ENCODE measurements at places on chromosomes 3 and 15. TPM values are rescaled to one million over a fixed set of nuclear protein-coding genes. Genes with fewer than 3 reads are reported as not detected.

FRMD4B gene
- 31.3 TPM for total RNA-seq

CSPG5 gene
- total RNA-seq = 0.26 TPM

MED12L gene
- 0.13 TPM for total RNA-seq

MON1A gene
- 9.1 TPM for total RNA-seq

LRRIQ4 gene
- not detected for total RNA-seq

SYNM gene
- 0.26 TPM for total RNA-seq

OPA1 gene
- 88.2 TPM for total RNA-seq

CHRNA7 gene
- under 0.01 TPM for total RNA-seq

LIPC gene
- total RNA-seq = 0.26 TPM

WNT5A gene
- 3.9 TPM for total RNA-seq

NISCH gene
- total RNA-seq = 42.9 TPM

SCAANT1 gene
- not detected for total RNA-seq

CCR9 gene
- not detected for total RNA-seq

C3orf20 gene
- total RNA-seq = under 0.01 TPM

NUP210 gene
- total RNA-seq = under 0.01 TPM

C3orf62 gene
- 0.79 TPM for total RNA-seq

CD96 gene
- not detected for total RNA-seq

A4GNT gene
- not detected for total RNA-seq

MNS1 gene
- not detected for total RNA-seq

CADM2 gene
- total RNA-seq = 0.26 TPM

ALAS1 gene
- total RNA-seq = 32.1 TPM

SLC28A2 gene
- not detected for total RNA-seq

UBE3A gene
- 67.7 TPM for total RNA-seq

SOX2 gene
- 15.4 TPM for total RNA-seq

CCNB2 gene
- total RNA-seq = 2.3 TPM

CLDN1 gene
- 26.6 TPM for total RNA-seq

PIK3CB gene
- 11.3 TPM for total RNA-seq

GP9 gene
- total RNA-seq = not detected

CLRN1 gene
- not detected for total RNA-seq

FSIP1 gene
- total RNA-seq = 28.8 TPM

EXOSC7 gene
- 60.0 TPM for total RNA-seq

PXYLP1 gene
- 9.0 TPM for total RNA-seq

CHST13 gene
- total RNA-seq = not detected

ROBO2 gene
- total RNA-seq = 0.26 TPM

TEX264 gene
- total RNA-seq = 36.1 TPM

Data from bronchial epithelial cell (primary cell).